ENCODE measurements at places on chromosomes 1 and 21.

DNA sequence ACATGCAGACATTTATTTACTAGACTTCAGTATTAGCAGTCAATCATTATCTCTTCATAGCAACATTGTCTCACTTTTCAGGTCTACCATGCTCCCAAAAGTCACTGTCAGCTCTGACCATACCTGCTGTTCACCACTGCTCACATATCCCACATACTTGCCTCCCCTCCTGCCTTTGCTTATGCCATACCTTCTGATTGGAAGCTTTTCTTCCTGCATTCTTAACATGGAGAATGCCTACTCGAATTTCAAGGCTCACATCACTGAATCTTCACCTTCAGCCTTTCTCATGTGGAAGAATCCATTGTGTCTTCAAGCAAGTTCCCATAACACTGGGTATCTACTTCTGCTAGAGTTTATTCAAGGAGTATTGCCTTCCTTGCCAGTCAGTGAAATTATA lies 135.4 kb downstream of the NTNG1 start:
- H3K4me1 ChIP-seq = peaks cover 10% of the 10 kb centered on the region
- no peak overlapping the region for H3K27ac ChIP-seq
- H3K27me3 ChIP-seq = peaks cover 5% of the 10 kb centered on the region
- H3K4me3 ChIP-seq = no peak overlapping the region

- peak within 1 kb of the TSS; percentile 98 for H3K4me3 ChIP-seq
- peak within 1 kb of the TSS; percentile 95 for H3K27ac ChIP-seq
- no peaks in the 10 kb centered on the region for H3K27me3 ChIP-seq
Measured at GRCh38 chr1:226186124-226187018, at the start of gene ACBD3. TSS of gene ACBD3 (minus strand) at chr1:226186741. CDS start at chr1:226186675, 66 bp downstream.

- no peak for DNase-seq
- no peaks in the 10 kb centered on the region for H3K36me3 ChIP-seq
- peak overlapping the region; percentile 96 for H3K27ac ChIP-seq
Measured at GRCh38 chr1:167223144-167224103, 2.7 kb downstream of the POU2F1 start.

DNA sequence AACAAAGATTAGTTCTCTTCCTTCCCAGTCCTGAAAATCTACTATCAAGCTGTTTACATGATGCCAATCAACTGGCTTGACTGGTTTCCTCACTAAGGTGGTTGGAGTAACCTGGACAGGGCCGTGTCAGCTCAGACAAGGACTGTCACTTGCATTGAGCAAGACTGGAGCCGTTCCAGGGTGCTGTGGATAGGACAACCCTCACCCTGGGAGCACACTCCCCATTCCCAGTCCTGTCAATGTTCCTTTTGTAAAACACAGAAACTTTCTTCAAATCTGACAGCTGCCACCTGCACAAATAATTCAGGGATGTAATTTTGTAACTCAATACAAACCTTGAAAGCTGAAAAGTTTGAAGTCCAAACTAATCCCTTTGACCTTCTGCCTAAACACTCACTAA lies 31.4 kb downstream of the PLPP3 start:
- H3K27me3 ChIP-seq = no peaks in the 10 kb centered on the region
- H3K36me3 ChIP-seq = no peaks in the 10 kb centered on the region
- H3K27ac ChIP-seq = no peak overlapping the region
- H3K4me3 ChIP-seq = no peak overlapping the region
- peaks cover 17% of the 10 kb centered on the region for H3K4me1 ChIP-seq
- DNase-seq = no peak

GRCh38 chr1:48898894-48899293 lies 122.2 kb upstream of the BEND5 start:
- no peak overlapping the region for H3K27ac ChIP-seq
- no peak overlapping the region for H3K4me3 ChIP-seq
- no peaks in the 10 kb centered on the region for H3K4me1 ChIP-seq
- DNase-seq = no peak
- H3K36me3 ChIP-seq = no peaks in the 10 kb centered on the region

- H3K27me3 ChIP-seq = no peaks in the 10 kb centered on the region
- H3K4me3 ChIP-seq = no peak overlapping the region
- H3K27ac ChIP-seq = no peak overlapping the region
- no peak for DNase-seq
- no peaks in the 10 kb centered on the region for H3K4me1 ChIP-seq
Measured at GRCh38 chr1:171666114-171666769, 13.8 kb upstream of the MYOC start.

GRCh38 chr1:27005648-27006496 lies 6.8 kb downstream of the TENT5B start:
- peaks cover 17% of the 10 kb centered on the region for H3K4me1 ChIP-seq
- no peak overlapping the region for H3K4me3 ChIP-seq
- no peak for DNase-seq
- H3K27me3 ChIP-seq = peaks cover 4% of the 10 kb centered on the region
- no peak overlapping the region for H3K27ac ChIP-seq

DNA sequence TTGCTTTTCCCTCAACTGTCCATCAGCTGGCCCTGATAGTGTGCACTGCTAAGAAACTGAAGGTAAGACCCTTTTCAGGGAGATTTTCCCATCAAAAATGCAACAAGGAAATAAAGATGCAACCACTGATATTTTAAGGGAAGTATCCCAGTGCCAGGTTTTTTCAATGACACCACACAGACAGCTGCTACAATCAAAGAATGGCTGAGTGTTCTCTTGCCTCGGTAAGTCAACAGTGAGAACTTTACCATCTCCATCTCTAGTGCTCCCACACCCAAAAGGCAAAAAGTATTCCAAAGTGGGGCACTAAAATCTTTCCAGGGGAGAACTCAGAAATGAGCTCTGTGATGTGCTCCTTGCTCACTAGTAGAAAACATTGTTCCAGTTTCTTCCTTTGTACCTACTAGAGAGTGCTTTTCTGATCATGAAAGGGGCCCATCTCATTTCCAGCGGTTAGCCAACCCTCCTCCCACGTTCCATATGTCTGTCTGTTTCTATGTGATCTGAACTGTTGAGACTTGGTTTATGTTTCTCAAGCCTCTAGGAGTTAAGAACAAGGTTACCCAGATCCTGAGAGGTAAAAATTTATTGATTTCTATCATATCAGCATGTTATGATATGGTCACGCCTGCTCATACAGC lies 67.6 kb upstream of the NEK2 start:
- H3K27me3 ChIP-seq = no peaks in the 10 kb centered on the region
- no peak for DNase-seq
- peaks cover 21% of the 10 kb centered on the region for H3K4me1 ChIP-seq
- no peak overlapping the region for H3K4me3 ChIP-seq
- peaks cover 3% of the 10 kb centered on the region for H3K36me3 ChIP-seq

GRCh38 chr1:75808921-75809320 lies 12.2 kb downstream of the MSH4 start:
- no peak overlapping the region for H3K4me3 ChIP-seq
- no peaks in the 10 kb centered on the region for H3K4me1 ChIP-seq
- H3K27me3 ChIP-seq = no peaks in the 10 kb centered on the region
- H3K27ac ChIP-seq = no peak overlapping the region

DNA sequence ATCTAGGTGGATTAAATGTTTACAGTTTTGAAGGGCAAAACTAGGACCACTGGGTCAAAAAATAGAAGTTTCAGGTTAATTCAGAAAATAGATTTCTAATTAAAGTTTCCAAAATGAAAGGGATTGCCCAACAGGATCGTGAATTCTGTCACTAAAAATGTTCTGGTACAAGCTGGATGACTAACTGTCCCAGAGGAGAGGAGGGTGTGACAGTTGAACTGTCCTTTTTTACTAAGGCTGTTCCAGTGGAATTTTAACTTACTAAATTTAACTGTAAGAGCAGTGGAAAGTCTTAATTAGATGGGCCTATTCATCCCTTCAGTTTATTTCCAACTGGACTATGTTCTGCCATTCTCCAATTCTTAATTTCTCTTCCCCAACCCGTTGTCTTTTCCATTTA lies 7.2 kb downstream of the SNX7 start:
- H3K27ac ChIP-seq = peak overlapping the region; percentile 79
- H3K4me1 ChIP-seq = peaks cover 17% of the 10 kb centered on the region
- no peak for DNase-seq
- peaks cover 4% of the 10 kb centered on the region for H3K27me3 ChIP-seq

GRCh38 chr1:64192290-64192689 lies 11.1 kb upstream of the UBE2U start:
- H3K4me3 ChIP-seq = no peak overlapping the region
- peaks cover 3% of the 10 kb centered on the region for H3K27me3 ChIP-seq
- H3K36me3 ChIP-seq = peaks cover 14% of the 10 kb centered on the region
- H3K4me1 ChIP-seq = no peaks in the 10 kb centered on the region
- no peak for DNase-seq
- H3K27ac ChIP-seq = no peak overlapping the region

DNA sequence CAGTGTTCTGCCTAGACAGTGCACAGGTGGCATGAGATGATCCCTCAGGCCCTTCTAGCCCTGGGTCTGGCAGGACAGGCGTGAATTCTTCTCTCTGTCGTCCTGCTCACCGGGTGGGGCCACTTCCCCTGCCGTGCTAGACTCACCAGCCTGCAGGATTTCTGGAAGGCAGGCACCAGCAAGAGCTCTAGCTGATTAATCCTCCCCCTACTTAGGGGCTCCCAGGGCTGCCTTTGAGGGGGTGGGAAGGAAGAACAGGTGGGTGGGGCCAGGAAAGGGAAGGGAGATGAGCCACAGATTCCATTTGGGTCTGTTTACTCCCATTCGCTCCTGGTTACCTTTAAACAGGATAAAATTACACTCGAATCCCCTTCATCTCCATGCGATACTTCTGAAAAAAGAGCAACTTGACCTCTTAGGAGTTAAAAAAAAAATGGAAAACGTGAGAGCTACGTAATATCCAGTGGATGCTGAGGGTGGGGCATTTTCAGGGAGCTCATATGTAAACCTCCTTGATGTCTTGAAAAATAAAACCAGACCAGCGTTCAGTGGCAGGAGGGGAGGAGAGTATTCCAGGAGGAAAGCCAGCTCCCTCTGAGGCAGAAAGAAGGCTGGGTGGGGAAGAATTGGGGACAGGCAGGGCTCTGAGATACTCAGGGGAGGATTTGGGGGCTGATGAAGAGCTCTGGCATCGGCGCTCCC lies 665.5 kb downstream of the PTPRU start:
- H3K27ac ChIP-seq = no peak overlapping the region

DNA sequence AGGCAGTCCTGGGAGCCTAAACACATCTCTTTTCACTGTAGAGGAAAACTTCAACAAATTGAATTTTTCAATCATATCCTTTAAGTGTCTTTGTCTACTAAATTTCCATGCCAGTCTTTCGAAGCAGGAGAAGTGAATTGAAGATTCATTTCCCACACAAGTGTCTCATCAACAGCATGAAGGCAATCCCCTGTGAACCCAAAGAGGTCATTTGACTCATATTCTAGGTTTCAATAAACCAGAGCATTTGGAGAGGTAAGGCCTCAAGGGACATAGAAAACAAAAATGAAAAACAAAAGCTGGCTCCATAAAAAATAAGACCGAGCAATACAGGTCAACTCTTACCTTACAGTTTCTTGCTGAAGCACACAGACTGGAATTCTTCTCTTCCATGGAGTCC lies 94.1 kb upstream of the ATP1B1 start:
- peaks cover 3% of the 10 kb centered on the region for H3K27me3 ChIP-seq
- H3K4me1 ChIP-seq = no peaks in the 10 kb centered on the region
- H3K4me3 ChIP-seq = no peak overlapping the region
- no peaks in the 10 kb centered on the region for H3K36me3 ChIP-seq
- H3K27ac ChIP-seq = no peak overlapping the region
- DNase-seq = no peak

DNA sequence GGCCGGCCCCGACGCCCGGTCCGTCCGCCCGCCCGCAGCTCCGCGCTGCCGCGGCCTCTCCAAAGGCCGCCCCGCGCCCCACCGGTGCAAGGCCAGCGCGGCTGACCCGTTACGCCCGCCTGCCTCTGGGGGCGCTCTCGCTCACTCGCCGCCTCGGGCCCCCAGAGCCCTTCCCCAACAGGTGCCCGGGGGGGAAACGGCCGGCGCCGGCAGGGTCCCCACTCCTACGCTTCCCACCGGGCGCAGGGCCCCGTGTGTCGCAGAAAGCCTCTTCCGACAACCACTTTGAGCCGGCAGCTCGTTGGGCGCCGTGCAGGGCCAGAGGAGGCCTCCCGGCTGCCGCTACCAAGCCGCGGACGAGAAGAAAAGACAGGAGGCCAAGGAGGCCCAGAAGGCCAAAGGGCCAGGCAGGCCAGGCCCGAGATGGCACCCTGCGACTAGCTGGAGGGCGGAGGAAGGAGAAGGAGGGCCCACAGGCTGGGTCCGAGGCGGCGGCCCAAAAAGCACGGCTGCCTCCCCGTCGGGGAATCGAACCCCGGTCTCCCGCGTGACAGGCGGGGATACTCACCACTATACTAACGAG lies 64.9 kb upstream of the FCGR2A start:
- peaks cover 11% of the 10 kb centered on the region for H3K36me3 ChIP-seq
- H3K4me3 ChIP-seq = peak overlapping the region; percentile 81
- H3K27ac ChIP-seq = no peak overlapping the region
- H3K4me1 ChIP-seq = no peaks in the 10 kb centered on the region
- H3K27me3 ChIP-seq = peaks cover 17% of the 10 kb centered on the region

DNA sequence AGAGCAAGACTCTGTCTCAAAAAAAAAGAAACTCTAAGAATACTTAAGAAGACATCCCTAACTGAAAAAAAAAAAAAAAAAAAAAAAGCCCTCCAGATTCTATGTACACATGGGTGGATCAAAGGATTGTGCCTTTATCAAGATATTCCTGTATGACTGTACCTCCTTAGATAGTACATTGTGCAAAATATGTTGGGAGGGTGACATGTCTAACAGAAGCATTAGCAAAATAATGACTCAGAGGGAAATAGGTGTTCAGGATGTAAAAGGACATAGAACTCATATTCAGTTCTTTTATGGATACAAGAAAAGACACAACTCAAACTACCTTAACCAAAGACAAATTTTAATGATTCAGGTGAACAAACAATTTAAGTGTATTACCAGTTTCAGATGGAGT lies 269.8 kb upstream of the KAZN start:
- H3K27me3 ChIP-seq = peaks cover 2% of the 10 kb centered on the region
- peaks cover 10% of the 10 kb centered on the region for H3K36me3 ChIP-seq
- H3K4me3 ChIP-seq = no peak overlapping the region
- DNase-seq = no peak
- no peaks in the 10 kb centered on the region for H3K4me1 ChIP-seq
- H3K27ac ChIP-seq = no peak overlapping the region

- H3K36me3 ChIP-seq = peaks cover 3% of the 10 kb centered on the region
- no peak overlapping the region for H3K4me3 ChIP-seq
- H3K27ac ChIP-seq = no peak overlapping the region
- DNase-seq = no peak
- no peaks in the 10 kb centered on the region for H3K27me3 ChIP-seq
Measured at GRCh38 chr1:119593805-119594204, 54.3 kb downstream of the ZNF697 start.

DNA sequence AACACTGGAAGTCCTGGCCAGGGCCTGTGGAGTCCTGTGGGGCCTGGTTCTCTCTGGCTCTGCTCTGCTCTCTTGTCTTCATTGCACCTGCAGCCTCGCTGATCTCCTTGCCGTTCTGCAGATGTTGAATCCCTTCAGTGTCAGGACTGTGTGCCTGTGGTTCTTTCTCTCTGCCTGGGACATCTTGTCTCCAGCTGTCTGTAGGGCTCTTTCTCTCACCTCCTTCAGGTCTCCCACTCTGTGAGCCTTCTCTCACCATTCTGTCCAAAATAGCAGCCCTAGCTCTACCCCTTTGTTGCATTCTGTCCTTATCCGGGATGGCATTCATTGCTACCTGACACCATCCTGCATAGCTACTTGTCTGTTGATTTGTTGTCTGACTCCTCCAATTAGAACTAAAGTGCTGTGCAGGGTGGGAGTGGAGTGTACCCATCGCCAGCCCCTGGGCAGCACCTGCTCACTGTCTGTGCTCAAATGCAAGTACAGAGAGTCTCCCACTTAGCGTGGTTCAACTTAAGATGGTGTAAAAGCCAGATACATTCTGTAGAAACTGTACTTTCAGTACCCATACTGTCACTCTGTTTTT lies 8.9 kb downstream of the PGBD2 start:
- H3K27ac ChIP-seq = peak overlapping the region; percentile 56
- H3K27me3 ChIP-seq = peaks cover 6% of the 10 kb centered on the region
- no peak for DNase-seq
